M059J (cell line): ENCODE measurements at places on chromosomes 4 and X.

DNA sequence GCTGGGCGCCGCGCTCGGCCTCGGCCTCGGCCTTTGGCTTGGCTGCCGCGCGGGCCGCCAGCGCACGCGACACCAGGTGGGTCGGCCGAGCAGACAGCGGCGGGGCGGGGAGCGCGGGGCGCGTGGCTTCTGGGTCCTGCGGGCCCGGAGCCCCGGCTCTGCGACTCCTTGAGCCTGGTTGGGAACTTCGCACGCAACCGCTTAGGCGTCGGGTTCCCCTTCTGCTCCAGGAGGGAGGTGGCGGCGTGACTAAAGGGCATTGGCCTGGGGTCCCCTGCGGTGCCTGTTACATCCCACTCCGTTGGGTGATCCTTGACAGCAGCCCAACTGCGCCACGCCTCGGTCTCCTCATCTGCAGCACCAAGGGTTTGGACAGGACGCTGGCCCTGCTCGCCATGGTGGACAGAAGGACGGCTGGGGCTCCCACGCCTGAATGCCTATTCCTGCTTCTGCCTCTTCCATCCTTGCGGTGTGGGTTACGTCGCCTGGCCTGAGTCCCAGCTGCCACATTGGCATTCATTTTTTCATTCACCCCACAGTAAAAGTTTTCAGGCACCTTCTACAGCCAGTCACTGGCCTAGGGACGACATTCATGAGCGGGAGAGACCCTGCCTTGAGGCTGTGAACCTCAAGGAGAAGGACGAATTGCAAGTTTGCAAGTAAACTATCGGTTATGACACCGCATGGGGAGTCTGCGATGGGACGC lies 631 bp downstream of the EVC start:
- DNase-seq, result peak; percentile 53

DNA sequence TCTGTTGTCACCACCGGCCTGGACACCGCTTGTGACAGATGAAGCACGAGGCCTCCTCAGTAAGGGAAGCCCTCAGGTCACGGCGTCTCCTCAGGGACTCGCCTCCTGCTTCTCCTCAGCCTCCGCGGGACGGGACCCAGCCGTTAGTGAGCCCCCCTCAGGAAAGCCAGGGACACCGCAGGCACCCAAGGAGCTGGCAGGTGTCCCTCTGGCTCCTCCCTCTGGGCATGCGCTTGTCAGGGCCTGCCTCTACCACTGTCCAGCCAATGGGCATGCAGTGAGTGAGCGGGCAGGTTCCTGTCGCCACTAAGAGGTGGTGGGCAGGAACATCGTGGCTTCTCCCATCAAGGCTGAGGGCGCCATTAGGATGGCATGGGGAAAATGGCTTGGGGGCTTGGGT lies 23.5 kb upstream of the CT55 start:
- no peak for DNase-seq

DNA sequence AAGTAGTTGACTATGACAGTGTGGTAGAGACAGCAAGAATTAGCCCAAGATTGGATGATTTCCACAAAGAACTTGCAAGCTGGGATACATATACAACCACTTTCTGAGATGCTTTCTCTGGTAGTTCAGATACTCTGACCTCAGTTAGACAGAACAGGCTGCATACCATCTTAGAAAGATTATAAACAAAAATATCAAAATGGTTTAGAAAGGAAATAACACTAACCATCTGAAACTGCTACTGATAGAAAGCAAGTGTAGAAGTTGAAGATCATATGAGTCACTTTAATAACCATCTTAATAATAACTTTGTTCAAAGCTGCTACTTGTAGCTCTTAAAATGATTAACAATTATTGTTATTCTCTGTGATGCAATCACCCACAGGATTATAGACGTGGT lies 255.4 kb upstream of the TTC29 start:
- DNase-seq, result no peak

- DNase-seq, result peak; percentile 77
Observed at GRCh38 chr4:78784236-78784865, 8.2 kb downstream of the BMP2K start.

- DNase-seq, result no peak
Observed at GRCh38 chrX:39456894-39457604, 640.7 kb downstream of the BCOR start.
